Activated naive CD4-positive, alpha-beta T cell treated with Interleukin-2 at 50 U/mL for 16 hours (primary cell): ENCODE measurements at places on chromosomes 3 and 15.
A peak's percentile ranks its signal among the peaks of the same experiment; 100 is the strongest.

GRCh38 chr15:84731774-84732173 is 15.8 kb upstream of the SEC11A start:
- DNase-seq: no peak

GRCh38 chr3:129441215-129441614 is 1.2 kb downstream of the IFT122 start:
- peak; percentile 8 for DNase-seq

DNA sequence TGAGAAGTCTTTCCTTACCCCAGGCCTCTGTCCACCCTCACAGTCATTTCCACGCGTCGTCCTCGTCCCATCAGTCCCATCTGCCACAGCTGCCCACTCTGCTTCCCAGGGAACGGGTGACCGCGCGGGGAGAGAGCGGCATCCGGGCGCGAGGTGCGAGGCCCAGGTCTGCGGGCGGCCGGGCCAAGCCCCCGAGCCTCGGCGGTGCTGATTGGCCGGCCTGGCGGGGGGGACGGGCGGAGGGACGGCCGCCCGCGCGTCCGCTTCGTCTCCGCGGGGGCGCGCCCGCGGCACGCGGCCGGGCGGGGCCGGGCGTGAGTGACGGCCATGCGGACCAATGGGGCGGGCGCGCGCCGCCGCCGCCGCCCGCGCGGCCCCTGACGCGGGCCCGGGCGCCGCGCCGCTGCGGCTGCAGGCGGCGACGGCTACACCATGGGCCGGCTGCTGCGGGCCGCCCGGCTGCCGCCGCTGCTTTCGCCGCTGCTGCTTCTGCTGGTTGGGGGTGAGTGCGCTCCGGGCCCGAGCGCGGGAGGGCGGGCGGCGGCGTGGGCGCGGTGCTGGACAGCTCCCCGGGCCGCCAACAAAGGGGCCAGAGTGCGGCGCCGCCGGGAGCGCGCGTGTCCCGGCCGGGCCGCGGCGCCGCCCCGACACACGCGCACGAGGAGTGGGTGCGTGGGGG is at the start of gene PODXL2:
PODXL2 (plus strand) TSS at position 398 of the 679 bp plus-strand sequence; CDS start at position 433, 35 bp downstream.
- peak; percentile 32 for DNase-seq

DNA sequence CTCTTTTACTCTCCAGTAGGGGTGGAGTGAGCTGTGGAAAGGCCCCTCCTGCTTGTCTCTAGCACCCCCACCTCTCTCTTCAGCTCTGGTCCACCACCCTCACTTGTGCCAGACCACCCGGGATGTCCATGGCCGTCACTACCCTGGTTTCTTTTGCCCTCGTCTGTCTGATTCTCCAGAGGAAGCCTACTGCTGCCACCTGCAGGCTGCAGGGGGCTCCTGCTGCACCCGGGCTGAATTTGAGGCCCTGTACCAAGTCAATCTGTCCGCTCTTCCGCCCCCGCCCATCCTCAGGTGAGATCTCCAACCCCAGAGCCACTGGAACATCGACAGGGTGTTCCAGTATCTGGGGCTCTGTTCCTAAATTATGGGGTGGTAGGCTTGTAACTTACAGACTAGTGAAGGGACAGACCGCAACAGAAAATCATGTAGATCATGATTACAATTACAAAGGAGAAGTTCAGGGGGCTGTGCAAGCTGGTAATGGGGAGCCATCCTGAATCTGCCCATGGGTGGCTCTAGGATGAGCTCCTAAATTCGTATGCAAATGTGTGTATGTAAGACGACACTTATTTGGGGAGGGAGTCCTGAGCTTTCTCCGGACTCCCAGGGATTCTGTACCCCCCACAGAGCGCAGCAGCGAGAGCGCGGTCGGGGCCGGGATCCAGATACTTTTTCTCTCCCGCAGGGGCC is 683 bp upstream of the UNC45A start:
- peak; percentile 90 for DNase-seq

DNA sequence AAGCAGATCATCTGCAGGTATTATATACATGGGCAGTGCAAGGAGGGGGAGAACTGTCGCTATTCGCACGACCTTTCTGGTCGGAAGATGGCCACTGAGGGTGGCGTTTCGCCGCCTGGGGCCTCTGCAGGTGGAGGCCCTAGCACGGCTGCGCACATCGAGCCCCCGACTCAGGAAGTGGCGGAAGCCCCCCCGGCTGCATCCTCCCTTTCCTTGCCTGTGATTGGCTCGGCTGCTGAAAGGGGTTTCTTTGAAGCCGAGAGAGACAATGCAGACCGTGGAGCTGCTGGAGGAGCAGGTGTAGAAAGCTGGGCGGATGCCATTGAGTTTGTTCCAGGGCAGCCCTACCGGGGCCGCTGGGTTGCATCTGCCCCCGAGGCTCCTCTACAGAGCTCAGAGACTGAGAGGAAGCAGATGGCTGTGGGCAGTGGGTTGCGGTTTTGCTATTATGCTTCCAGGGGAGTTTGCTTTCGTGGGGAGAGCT is 639 bp downstream of the MKRN3 start:
- DNase-seq: peak; percentile 5

- DNase-seq: no peak
These were observed 615.0 kb upstream of the NECTIN3 start for GRCh38 chr3:110456438-110457138.

- DNase-seq: no peak
These were observed 23.9 kb downstream of the PLA2G4D start for GRCh38 chr15:42070279-42070975.

DNA sequence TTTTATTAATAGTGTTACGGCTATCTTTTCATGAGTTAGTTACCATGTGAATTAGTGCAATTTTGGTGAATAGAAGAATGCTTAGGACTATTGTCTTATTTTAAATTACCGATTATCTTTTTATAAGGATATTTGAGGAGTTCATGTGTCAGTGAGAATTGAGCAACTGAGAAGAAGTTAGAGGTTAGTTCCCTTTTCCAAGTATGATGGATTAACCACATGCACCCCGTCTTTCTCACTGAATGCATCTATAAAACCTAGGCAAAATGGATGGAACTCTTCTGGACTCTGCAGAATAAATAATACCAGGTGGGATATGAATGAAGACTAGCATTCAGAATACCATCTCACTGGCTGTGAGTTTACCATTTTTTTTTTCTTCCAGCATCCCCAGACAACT is 74.3 kb downstream of the TCF12 start:
- DNase-seq: no peak

GRCh38 chr3:191961022-191961421 is 500.1 kb downstream of the PYDC2 start:
- DNase-seq: no peak

GRCh38 chr3:188916934-188917401 is 254.8 kb upstream of the TPRG1 start:
- no peak for DNase-seq

- DNase-seq: no peak
These were observed 617 bp upstream of the HPS3 start for GRCh38 chr3:149128821-149129220.

GRCh38 chr15:101276501-101277037 is 716 bp downstream of the SELENOS start:
- DNase-seq: peak; percentile 25

GRCh38 chr3:68931406-68932149 is 769 bp downstream of the TAFA4 start:
- DNase-seq: no peak

DNA sequence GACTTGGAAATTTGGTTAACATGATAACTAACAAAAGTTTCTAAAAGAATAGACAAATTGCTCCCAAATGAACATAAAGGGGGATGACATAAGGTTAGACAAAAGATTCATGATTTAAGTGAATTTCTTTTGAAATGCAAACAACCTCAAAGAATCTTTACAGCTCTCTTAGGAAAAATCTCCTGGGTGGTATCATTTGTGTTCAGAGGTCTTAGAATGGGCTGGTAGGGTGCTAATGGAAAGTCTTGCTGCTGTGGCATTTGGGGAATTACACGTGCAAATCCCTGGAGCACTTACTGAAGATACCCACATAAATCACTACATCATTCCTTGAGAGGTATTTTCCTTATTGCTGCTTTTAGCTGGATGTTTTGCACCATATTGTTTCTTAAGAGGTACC is 14.4 kb upstream of the ROBO2 start:
- no peak for DNase-seq

DNA sequence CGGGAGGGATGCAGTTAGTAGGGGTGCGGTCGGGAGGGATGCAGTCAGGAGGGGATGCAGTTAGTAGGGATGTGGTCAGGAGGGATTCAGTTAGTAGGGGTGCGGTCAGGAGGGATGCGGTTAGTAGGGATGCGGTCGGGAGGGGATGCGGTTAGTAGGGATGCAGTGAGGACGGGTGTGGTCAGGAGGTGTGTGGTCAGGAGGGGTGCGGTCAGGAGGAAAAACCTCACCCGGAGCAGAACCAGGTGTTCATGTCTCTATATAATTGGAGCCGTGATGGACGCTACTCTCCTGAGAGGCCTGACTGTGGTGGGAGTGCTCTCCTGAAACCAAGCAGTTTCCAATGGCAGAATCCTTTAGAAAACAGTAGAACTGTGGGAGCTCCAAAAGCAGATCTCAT is 95.8 kb downstream of the BDH1 start:
- no peak for DNase-seq

DNA sequence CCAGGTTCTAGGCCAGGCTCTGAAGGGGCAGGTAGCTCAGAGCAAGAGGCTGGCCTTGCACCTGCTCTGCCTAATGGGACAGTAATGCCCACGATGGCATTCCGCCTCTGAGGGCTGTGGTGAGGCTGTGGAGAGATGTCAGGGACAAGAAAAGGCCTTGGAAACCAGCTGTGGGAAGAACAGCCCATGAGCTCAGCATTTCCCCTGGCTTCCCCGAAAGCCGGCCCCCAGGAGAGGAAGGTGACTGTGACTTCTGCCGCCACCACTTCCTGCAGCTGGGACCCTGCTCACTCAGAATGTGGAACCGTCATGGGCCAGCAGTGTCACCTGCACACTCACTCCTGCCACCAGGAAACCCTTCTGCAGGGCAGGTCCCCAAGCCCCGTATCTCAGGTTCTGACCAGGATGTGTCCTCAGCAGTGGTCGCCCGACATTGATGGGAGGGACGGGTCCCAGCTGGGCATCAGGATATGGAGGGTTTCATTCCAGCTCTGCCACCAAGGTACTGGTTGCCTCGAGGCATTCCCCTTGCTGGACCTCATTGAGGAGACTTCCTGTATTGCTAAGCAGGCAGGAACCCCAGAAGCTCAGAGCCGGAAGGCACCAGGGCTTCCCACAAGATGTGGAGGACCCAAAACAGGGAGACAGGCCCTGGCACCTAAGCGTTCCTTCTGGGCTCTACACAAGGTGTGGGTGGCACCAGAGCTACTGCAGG is 30.7 kb downstream of the SEMA7A start:
- DNase-seq: peak; percentile 79

- DNase-seq: no peak
These were observed 785.3 kb downstream of the ROBO2 start for GRCh38 chr3:77825001-77825827.

GRCh38 chr3:46960081-46960701 is 16.4 kb downstream of the CCDC12 start:
- DNase-seq: no peak

GRCh38 chr3:39378088-39378487 is 5.1 kb upstream of the SLC25A38 start:
- peak; percentile 67 for DNase-seq

DNA sequence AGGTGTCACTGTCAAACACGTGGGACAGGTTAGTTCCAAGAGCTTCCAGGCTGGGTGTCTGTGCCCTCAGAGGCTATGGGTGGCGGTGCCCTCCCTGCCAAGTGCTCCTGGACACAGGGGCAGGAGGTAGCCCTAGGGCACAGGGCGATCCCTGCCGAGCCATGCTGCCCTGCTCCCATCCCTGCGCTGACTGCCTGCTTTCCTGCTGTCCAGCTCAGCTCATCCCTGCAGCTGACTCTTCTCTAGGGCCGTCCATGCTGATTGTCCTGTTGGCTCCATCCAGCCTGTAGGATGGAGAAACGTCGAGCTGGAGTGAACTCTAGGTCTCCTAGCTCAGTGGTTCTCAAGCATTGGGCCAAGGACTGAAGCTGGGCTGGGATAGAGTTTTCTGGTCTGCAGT is 3.7 kb downstream of the PDIA5 start:
- no peak for DNase-seq

DNA sequence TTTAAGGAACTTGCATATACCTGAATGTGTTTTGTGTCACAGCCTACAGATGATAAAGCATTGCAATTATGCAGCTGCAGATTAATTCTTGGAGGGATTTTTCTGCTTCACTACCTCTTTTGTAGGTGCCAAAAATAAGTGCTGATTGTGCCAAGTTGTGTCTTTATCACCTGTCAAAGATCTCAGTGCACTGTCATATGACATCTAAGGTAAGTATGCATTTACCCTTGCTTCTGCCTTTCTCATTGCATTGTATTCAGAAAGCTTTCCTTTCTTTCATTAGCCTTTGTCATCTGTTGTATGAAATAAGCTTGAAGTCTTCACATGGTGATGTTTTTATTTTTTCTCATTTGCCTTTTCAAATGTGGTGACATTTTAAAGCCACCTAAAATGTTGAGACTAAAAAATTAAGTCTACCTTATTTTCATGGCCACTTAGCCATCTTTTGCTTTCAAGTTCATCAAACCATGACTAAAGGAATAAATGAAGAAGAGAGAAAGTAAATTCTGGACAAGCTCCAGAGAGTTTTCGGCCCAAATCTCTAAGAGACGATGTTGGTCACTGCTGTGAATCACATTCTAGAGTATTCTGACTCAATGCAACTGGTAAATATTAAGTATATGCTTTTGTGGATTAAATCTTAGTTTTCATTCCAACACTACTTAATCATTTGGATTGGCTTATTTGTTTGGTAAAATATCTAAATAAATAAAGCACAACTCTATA is 381.8 kb upstream of the EPHA3 start:
- DNase-seq: no peak

GRCh38 chr3:155485897-155486296 is 192.4 kb upstream of the STRIT1 start:
- DNase-seq: no peak

DNA sequence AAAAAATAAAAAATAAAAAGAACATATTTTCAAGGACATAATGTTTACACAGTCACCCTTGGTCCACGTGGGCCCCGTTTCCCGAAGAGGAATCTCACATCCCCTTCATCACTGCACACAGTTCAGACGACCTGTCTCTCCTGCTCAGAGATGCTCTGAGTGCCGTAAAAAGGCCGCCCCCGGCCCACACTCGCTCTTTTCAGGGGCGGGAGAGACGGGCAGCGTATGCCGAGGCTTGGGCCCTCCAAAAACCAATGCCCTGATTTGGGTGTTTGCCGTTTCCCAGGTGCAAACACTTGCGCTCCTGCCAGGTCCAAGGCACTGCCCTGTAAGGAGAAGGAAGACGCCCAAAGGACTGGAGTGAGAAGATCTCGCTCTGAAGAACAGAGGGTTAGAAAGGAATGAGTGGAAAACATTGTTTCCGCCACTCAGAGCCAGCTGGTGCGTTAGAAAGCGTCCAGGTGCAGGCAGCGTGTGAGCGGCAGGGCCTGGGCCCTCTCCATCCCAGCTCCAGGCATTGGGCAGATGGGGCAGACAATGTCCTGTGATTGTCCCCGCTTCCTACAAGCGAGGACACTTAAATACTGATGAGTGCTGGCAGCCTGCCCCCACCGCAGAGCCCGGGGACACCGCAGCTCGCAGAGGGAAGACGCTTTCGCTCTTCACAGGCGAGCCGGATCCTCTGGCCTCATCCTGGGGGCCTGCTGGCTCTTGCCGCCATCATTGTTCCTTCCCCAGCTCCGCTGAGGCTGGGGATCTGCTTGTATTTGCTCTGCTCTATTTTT is 53.2 kb downstream of the NIPA2 start:
- no peak for DNase-seq
